Spinal cord (tissue), 10 donors: ENCODE measurements at places on chromosomes 16 and 17. TPM values are rescaled to one million over a fixed set of nuclear protein-coding genes. Genes with fewer than 3 reads are reported as not detected.

The FAM83G gene
- 1.2 TPM for total RNA-seq

The ABCA8 gene
- 146 TPM for total RNA-seq

The NPIPB13 gene
- 3.0 TPM for total RNA-seq

The NOL11 gene
- 58.6 TPM for total RNA-seq

The TERF2IP gene
- 115 TPM for total RNA-seq

The JPH3 gene
- 12.6 TPM for total RNA-seq

The AOC2 gene
- total RNA-seq = 1.3 TPM

The USP43 gene
- total RNA-seq = 1.4 TPM

The AOC3 gene
- total RNA-seq = 2.7 TPM

The IGFALS gene
- not detected for total RNA-seq

The GRIN2A gene
- total RNA-seq = 11.2 TPM
